ENCODE measurements at places on chromosomes 3 and 15.

GRCh38 chr15:98844261-98844660 lies 163.3 kb downstream of the PGPEP1L start:
- DNase-seq, result no peak

- DNase-seq, result no peak
These were observed 34.4 kb upstream of the GLCE start for GRCh38 chr15:69126054-69126469.

DNA sequence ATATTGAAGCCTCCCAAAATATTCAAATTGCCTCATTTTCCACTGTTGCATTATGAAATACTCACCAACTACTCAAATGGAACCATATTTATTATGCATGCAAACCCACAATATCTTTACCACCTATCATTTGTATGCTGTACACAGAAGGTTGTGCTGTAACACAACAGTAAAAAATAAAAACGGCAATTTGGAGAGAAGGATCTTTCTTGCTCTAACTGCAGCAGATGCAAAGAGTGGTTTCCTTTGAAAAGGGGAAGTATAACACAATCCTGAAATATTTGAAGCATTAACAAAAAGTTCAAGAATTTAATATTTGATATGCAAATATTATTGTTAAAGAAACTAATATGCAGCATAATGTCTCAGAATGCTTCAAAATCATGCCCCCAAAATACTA lies 244.5 kb upstream of the SUCLG2 start:
- DNase-seq, result no peak

DNA sequence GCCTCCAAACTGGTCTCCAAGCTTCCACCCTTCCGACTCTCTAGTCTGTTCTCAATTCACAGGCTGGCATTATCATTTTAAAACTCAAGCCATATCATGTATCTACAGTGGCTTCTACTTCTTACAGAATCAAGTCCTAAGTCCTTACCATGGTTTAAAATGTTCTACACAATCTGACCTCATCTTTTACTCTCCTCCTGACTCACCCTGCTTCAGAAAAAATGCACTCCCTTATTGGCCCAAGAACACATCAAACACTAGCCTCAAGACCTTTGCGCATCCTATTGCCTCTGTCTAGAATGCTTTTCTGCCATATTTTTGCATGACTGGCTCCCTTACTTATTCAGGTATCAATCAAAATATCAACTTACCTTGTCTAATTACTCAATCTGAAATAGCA lies 11.0 kb downstream of the MRPL3 start:
- DNase-seq, result no peak

- no peak for DNase-seq
These were observed 303.5 kb upstream of the TPM1 start for GRCh38 chr15:62739082-62739481.

DNA sequence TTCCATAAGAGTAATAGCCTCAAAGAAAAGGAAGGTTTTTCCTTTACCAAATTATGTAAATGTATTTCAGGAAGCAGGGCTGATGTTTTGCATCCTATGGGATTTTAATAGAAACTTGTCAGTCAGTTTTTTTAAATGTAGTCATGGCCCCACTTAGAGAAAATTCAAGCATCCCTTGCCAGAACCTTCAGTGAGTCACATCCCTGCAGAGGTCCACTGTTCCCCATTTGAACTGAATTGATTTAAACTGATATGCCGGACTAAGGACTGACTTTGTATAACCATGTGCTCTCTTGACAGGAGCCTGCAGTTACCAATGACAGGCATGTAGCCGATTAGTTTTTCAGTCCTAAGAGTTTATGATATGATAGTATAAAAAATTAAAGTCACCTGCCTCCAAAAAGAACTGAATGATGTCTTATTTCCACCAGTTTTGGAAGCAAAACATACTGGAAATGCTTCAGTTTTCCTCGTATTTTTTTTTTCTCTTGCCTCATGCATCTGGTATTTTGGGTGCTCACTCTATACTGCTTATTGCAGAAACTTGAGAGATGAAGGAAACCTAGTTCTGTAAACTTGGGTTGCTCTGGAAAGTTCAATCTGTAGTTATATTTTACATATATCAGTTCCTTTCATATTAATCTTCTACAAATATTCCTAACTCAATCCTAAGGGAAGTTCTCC lies 30.7 kb downstream of the LRTM1 start:
- no peak for DNase-seq

DNA sequence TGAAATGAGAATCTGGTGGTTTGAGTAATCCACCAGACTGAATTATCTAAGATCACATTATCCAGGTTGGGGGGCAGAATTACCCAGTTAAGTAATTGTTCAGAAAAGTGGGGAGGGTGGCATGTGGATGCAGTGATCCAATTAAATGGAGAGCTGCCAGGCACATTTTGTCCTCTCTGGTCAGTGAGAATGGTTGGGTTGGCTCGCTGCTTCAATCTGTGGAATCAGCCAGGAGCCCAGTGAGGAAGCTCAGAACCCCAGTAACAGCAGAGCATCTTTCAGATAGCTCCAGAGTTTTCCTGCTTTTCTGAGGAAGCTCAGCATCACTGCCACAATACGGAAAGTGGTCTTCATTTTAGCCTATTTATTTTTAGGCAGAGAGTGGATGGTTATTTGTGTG lies 6.4 kb upstream of the EXOG start:
- DNase-seq, result no peak

DNA sequence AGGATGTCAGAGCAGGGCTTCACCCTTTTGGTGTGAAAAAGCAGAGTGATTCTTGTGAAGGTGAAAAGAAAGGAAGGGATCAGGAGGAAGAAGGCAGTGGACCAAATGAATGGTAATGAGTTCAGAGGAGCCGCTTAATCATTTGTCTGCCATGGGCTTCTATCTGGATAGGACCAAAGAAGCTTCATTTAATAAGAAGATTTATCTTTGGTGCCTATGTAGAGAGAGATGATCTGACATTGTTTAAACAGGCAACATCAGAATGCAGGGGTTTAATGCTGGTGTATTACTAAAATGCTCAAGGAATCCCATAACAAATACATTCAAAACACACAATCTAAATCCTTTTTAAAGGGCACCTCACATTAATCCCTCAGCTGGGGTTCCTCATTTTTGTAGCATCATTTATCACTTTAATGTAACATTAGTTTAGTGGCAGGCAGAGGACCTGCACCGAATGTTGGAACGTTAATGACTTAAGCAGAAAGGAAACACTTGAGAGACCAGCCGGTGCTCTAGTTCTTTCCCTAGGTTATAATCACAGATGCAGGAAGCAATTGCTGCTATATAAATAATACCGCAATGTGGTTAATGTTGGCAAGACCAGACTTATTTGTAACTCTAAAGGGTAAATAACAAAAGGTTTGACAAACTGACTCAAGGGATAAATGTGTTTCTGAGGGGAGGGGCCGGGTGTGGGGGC lies 27.9 kb upstream of the IL1RAP start:
- DNase-seq, result no peak

DNA sequence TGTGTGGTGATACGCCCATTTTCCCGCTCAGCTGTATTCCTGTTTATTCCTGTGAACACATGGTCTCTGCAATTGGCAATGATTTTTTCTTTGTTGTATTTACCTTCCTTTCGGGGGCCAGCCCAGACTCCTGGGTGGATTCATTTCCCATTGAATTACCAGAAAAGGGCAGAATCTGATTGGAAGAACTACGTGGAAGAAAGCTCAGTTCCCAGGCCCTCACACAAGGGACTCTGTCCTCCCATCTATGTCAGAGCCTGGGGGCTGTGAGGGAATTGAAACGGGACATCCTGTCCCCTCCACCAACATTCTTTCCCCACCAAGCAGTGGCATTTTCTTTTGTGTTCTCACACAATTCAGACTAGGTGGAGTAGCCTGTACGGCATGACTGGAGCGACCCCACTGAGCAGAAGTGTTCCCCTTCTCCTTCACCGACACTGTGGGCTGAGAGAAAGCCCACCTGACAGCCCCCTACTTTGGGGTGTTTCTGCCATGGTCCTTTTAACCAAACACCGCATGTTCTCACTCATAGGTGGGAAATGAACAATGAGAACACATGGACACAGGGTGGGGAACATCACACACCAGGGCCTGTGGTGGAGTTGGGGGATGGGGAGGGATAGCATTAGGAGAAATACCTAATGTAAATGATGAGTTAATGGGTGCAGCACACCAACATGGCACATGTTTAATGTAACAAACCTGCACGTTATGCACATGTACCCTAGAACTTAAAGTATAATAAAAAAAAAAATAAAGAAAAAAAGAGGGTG lies 32.1 kb upstream of the RFTN1 start:
- DNase-seq, result no peak

- DNase-seq, result no peak
These were observed 368.1 kb upstream of the SEMA6D start for GRCh38 chr15:47349179-47349578.

GRCh38 chr3:166685246-166685645 lies 694.9 kb downstream of the ZBBX start:
- DNase-seq, result no peak

- no peak for DNase-seq
These were observed 4.1 kb downstream of the GALNT15 start for GRCh38 chr3:16178628-16178988.

DNA sequence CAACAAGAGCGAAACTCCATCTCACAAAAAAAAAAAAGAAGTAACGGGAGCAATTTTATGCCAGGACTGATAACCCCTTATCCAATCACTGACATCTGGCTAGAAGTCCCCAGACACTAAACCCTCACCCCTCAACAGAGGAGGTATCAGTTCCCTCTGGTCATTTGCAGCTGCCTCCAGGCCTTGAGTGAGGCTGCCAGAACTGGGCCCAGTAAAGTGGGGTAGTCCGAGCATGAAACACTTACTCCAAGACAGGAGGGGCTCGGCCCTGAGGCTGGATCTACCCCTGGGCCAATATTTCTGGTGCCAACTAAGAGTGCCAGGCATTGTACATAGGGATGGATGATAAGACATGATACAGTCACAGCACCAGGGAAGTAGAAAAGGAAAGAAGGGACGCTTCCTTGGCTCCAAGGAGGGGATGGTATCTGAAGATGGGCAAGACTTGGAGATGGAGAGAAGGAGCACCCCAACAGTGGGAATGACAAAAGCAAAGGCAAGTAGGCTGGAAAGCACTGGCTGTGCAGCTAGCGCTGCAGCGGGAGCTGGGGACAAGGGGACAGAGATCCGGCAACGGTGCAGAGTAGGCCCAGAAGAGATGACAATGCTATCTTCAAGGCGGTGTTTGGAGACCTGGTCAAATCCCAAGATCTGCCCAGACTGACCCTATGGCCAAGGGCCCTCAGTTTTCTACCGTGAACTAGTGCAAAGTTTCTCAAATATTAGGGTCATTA lies 2.2 kb downstream of the XXYLT1 start:
- DNase-seq, result no peak

DNA sequence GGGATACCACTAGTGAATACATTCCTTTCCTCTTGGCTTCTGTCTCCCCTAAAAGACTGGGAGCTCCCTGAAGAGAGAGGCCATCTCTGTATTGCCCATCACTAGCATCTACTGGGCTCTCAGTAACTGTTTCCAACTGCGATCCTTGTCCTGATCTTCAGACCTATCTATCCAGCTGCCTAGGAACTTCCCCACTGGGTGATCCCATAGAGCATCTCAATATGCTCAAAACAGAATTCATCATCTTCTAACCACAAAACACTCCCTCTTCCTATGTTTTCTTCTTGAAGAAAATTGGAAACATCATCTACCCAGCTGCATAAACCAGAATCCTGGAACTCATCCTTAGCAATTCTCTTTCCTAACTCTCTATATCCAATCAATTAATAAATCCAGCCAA lies 54.6 kb downstream of the PLD1 start:
- no peak for DNase-seq

- no peak for DNase-seq
These were observed 1.0 kb upstream of the BTBD1 start for GRCh38 chr15:83068054-83068453.

DNA sequence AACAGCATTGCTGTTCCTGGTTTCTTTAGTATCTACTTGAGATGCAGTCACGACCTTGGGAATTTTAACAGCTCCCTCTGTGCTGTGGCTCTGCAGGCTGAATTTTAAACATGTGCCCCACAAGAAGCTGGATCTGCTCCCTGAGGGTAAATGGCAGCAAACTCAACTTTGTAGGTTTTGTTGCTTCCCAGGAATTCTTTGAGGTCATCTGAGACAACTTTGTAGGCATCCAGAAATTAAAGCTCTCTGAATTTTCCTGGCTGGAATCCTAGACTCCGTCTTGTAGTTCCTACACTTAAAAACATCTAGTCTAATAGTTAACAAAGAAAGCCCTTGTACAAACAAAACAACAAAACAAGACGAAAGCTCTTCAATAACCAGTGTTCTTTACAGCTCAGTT lies 366.3 kb downstream of the FEZF2 start:
- DNase-seq, result no peak

DNA sequence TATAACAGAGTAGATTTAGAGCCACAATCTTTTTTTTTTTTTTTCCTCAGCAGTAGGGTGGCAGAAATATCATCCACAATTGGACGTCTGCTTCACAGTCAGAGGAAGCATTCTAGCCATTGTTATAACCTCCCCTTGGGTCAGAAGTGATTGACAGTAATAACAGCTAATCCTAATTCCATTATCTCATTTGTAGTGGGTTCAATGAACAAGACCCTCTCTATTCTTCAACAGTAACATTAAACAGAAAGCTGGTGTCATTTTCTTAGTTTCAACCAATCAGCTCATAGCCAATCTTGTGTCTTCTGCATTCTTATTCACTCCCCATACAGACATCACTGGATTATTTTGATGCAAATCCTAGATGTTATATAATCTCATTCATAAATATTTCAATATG lies 44.6 kb downstream of the QTRT2 start:
- DNase-seq, result no peak

GRCh38 chr3:23576379-23576959 lies 229.3 kb upstream of the UBE2E1 start:
- no peak for DNase-seq

DNA sequence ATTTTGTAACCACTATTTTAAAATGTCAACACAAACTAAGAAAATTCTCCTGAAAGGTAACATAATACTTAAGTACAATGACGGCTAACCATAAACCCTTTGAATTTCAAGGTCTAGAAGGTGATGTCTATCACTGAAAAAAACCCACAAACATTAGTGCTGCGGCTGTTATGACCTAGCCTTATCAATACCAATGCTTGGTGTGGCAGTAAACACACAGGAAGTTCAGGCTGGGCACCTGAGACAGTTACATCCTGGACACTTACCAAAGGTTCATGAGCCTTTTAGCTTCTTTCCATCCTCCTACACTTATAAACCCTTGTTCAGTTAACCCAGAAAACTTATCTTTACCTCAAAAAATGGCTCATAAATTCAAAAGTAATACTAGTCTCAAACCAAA lies 5.8 kb downstream of the HSPBAP1 start:
- no peak for DNase-seq
